Stimulated activated memory B cell treated with anti-CD40 and anti-IgM and Interleukin-4, amounts not matched to agents 10 μg/mL and 1 μg/mL and 100 μg/mL, for 72 hours (primary cell): ENCODE measurements at places on chromosomes 12 and 14.

DNA sequence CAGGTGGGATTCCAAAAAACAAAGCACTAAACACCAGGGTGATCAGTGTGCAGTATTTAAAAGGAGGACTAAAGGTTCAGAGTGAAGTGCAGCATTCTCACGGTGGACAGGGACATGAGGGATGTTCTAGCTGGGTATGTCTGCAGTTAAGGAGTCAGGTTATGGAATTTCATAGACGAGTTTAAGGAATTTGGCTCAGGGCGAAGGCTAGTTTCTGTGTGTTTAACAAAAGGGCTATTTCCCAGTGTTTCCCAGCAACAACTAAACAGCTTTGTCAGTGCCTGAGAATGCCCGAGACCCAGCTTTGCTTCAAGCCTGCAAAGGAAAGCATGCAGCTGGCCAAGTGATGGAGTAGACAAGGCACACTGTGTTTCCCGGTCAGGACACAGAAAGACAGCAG, 7.0 kb downstream of the KRT1 start:
- no peak for ATAC-seq

DNA sequence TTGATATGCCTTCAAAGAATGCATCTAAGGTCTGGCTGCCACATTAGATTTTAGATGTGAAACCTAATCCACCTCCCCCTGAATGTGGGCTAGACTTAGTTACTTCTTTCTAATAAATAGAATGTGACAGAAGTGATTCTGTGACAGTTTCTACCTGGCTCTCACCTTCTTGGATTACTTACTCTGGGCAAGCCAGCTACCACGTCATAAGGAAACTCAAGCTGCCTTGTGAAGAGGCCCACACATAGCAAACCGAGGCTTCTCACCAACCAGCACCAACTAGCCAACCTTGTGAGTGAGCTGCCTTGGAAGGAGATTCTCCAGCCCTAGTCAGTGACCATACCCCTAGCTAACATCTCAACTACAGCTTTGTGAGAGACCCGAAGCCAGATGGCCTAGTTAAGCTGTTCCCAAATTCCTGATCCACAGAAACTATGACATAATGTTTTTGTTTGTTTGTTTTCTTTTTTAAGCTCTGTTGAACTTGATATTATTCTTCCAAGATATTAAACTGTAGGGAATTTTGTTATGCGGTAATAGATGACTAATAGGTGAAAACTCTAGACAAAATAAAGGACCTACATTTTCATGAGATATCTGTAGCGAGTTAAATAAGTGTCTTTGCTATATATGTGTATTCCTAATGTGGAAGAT, 6.2 kb downstream of the GPR19 start:
- no peak for ATAC-seq

- ATAC-seq, result no peak
Observed at GRCh38 chr12:99087278-99087677, 442.2 kb downstream of the APAF1 start.

- peak; percentile 89 for ATAC-seq
Observed at GRCh38 chr12:108850854-108851573, 6.4 kb downstream of the SSH1 start.

DNA sequence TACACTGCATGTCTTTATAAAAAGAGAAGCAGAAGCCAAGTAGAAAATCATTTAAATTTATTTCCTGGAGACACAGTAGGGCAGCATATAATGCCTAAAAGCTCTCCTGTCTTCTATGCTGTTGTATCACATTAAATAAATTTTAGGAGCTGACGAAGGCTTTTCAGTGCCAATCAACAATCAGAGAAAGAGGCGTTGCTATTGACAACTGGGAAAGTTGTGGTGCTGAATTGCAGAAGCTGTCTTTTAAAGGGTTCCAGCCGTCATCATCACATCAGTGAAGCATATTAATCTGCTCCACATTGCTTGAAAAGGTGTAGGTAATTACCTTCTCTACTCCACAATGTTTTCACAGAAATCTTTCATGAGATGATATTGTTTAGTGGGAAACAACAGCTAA, 103.9 kb downstream of the FSCB start:
- no peak for ATAC-seq

DNA sequence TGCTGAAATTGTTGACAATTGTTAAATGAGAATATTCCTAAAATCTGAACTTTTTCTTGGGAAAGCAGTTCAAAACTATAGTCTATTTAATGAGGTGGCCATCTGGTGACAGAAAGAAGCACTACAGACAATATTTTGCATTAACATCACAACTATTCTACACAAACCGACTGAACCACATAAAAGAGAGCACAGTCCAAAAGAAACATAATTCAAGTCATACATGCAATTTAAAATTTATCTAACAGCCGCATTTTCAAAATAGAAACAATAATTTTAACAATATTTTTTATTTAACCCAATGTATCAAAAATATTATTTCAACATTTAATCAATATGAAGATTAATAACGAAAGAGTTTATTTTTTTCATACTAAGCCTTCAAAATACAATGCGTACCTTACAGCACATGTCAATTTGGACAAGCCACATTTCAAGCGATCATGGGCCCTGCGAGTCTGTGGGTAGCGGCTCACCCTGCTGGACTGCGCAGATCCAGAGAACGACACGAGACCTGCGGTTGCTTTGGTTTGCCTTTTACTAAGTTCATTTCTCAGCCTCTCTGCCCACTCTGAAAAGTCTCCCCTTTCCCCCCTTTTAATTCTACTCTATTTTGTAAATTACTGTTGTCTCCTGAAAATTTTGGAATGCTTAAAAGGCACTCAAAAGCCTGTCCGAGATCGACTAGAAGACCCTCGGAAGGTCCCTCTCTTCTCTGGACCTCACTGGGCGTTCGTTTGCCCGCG, 947 bp upstream of the LRRC9 start:
- no peak for ATAC-seq

DNA sequence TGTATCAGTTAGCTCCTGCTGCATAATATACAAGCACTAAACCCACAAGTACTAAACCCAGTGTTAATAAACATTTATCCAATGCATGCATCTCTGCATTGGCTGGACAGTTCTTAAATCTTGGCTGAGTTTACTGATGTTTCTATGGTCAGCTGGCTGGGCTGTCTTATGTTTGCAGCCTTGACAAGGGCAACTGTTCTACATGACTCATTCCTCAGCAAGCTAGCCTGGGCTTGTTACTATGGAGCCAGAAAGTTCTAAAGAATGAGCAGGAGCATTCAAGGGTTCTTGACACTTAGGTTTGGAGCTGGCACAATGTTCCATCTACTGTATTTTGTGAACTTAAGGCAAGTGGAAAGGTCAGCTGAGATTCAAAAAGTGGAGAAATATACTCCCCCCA, 199.1 kb downstream of the GLT1D1 start:
- ATAC-seq, result no peak

- no peak for ATAC-seq
Observed at GRCh38 chr14:22781301-22781991, 15.0 kb downstream of the OXA1L start.

DNA sequence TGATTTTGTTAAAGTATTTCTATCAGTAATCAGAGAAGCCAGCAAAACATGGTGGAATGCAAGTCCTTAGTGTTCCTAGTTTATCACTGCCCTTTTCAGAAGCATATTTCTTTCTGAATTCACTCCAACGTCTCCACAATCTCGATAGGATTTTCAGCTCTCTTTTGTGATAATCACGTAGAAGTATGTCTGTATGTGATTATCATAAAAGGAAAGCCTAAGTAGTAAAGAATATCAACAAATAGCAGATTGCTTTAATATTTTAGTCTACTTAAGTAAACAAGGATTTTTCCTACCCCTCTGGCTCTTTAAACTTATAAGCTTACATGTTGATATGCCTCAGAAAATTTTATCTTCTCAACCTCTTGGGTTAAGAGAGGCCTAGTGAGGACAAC, 147.4 kb upstream of the NUDT4 start:
- no peak for ATAC-seq

DNA sequence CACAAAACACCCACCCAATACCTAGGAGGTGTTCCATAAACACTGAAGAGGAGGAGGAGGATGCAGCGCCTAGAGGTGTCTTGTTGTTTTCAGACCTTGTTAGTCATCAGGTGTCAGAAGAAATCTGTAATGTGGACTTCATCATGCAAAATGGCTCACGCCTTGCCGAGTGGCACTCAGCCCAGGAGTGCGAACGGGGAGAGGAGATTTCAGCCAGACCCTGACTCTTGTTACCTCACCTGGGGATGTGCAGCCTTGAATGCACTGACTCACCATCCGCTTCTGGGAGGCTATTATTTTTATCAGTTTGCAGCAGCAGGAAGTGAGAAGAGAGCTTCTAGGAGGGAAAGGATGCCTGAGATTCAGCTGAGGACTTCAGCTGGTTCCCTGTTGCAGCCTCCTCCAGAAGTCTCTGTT, 48.2 kb upstream of the PLXNC1 start:
- ATAC-seq, result no peak

GRCh38 chr12:111761099-111761498, 5.6 kb upstream of the ALDH2 start:
- peak; percentile 52 for ATAC-seq

DNA sequence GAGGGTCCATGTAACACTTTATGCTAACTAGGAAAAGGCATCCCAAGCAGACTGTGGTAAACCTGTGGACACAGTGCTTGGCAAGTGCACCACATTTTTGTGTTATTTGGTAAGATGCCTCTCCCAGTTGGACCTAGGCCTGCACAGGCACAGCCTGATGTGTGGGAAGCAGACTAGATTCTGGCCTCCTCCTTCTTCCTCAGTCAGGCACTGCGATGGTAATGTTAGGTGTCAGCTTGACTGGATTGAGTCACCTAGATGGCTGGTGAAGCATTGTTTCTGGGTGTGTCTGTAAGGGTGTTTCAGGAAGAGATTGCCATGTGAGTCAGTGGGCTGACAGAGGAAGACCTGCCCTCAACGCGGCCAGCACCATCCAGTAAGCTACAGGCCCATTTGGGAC, 25.3 kb upstream of the RHOJ start:
- ATAC-seq, result peak; percentile 28

DNA sequence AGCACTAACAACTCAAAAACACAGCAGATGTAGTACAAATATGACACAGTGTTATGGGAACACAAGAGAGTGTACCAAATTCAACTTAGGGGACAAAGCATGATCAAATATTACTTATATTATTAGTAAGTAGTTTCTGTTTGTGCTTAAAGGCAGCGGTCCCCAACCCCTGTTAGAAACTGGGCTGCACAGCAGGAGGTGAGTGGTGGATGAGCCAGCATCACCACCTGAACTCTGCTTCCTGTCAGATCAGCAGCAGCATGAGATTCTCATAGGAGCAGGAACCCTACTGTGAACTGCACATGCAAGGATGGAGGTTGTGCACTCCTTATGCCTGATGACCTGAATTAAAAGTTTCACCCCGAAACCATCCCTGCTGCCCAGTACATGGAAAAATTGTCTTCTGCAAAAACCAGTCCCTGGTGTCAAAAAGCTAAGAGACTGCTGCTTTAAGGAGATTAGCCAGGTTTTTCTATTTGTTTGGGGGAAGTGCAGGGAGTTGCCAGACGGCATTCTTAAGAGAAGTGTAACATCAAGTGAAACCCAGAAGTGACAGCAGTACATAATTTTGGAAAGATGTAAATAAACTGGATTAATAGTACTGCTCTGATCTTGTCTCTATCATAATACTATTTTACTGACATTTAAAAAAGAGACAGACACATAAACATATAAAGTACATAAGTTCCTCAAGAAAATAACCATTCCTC, 26.7 kb downstream of the GTF2A1 start:
- ATAC-seq, result no peak

- ATAC-seq, result no peak
Observed at GRCh38 chr12:20342111-20342510, 26.2 kb upstream of the PDE3A start.

GRCh38 chr12:124588751-124589267, 21.4 kb upstream of the NCOR2 start:
- ATAC-seq, result peak; percentile 34

GRCh38 chr12:12626471-12626870, 14.8 kb downstream of the CREBL2 start:
- ATAC-seq, result no peak

DNA sequence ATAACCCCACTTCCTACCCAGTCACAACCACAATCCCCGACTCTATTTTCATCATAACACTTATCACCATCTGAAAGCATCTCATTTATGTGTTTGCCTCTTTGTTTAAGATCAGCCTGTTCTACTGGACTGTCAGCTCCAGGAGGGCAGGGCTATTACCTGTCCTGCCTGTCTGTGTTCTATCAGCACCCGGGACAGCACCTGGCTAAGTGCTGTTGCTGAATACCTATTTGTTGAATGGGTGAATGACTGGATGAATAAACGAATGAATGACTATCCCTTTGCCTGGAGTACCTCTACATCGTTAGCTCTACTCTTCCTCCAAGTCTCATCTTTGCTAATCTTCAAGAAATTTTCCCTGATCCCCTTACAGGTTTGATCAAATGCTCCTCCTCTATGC, 69.0 kb downstream of the WSCD2 start:
- no peak for ATAC-seq

DNA sequence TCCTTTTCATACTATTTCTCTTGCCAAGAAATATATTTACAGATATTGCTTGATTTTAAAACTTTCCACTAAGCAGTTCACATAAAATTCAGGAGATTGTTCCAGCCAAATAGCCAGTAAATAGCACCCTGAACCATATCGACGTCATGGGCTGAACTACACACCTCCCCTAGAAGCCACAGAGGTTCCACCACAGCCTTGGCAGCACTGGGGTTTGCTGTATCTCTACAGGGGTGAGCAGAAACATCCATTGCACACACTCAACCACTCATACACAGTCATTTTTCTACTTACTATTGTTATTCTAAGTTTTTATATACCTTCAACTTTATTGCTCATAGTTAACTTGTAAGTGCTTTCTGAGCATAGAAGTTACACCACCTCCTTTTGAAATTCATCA, 8.1 kb upstream of the EIF2S3B start:
- no peak for ATAC-seq

- peak; percentile 53 for ATAC-seq
Observed at GRCh38 chr14:92591346-92591745, 77.8 kb downstream of the RIN3 start.

DNA sequence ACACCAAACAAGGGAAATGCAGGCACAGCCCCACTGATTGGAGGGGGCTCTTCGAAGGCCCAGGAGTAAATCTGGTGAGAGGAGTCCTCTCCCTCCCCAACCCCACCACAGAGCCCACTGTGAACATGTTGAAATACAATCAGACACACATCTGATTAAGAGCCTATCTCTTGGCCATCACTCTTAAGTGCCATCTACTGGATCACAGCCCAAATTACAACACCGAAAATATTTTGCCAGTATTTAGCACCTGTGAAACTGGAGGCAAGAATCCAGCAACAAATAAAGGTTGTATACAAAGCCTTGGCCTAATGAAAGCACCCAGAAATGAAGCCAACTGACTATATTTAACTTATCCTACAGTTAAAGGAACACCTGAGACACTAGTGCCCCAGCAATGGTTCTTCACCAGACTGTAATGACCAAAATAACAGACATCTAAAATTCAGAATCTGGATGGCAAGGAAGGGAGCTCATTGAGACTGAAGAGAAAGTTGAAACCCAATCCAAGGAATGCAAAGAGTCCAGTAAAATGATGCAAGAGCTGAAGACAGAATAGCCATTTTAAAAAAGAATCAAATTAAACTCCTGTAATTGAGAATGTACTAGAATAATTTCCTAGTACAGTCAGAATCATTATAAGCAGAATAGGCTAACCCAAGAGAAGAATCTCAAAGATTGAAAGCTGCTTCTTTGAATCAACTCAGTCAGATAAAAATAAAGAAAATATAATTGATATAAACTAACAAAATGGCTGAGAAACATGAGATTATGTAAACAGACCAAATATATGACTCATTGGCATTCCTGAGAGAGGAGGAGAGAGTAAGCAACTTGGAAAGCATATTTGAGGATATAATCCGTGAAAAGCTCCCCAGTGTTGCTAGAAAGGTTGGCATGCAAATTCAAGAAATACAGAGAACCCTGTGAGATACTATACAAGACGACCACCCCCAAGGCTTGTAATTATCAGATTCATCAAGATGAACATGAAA, 1117.0 kb downstream of the FLRT2 start:
- no peak for ATAC-seq
